Anterior cingulate cortex (tissue), 58 donors: ENCODE measurements at places on chromosomes 1 and 21.

DNA sequence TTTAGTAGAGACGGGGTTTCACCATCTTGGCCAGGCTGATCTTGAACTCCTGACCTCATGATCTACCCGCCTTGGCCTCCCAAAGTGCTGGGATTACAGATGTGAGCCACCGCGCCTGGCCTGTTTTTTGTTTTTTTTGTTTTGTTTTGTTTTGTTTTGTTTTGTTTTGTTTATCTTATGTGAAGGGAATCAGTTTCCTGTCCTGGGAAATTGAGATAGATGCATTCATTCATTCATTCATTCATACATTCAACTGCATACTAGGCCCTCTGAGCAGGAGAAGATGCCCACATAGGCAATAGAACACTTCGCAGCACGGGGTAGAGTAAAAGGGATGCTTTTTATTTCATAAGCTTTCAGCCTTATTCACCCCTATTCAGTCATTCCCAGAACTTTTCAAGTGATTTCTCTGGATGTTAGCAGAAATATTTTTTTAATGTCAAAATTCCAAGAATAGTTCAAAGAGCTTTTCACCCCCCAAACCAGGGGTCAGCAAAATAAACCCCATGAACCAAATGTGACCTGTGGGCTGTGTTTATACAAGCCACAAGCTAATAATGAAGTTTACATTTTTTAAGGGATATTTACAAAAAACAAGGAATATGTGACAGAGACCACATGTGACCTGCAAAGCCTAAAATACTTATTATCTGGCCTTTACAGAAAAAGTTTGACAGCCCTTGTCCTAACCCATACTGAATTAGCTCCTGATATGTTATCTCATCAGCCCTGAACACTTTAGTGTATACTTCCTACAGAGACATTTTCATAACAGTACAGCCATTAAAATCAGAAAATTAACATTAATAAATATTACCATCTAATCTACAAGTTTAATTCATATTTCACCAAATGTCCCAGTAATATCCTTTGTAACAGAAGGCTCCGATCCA is 127.1 kb downstream of the MAST2 start:
- DNase-seq: no peak

DNA sequence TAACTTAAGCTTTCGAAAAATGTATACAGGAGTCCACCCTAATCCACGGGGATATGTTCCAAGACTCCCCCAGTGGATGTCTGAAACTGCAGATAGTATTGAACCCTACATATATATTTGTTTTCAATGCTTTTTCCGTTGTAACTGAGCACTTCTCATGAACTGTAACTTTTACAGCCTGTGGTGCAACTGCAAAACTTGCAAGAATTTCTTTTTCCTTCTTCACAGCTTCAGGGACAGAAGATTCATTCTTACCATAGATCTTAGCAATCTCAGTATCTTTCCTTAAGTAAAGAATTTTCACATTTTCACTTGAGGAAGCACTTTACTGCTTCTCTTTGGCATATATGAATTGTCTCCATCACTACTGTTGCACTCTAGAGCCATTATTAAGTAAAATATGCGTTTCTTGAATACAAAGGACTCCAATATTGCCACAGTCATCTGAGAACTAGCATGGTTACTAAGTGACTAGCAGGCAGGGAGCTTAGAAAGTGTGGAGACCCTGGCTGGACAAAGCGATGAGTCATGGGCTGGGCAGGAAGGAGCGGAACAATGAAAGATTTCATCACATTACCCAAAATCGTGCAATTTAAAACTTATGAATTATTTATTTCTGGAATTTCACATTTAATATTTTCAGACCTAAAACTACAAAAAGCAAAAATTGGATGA is 14.1 kb downstream of the DPYD start:
- DNase-seq: no peak

- DNase-seq: no peak
Measured at GRCh38 chr1:145988773-145989172, 7.6 kb downstream of the TXNIP start.

DNA sequence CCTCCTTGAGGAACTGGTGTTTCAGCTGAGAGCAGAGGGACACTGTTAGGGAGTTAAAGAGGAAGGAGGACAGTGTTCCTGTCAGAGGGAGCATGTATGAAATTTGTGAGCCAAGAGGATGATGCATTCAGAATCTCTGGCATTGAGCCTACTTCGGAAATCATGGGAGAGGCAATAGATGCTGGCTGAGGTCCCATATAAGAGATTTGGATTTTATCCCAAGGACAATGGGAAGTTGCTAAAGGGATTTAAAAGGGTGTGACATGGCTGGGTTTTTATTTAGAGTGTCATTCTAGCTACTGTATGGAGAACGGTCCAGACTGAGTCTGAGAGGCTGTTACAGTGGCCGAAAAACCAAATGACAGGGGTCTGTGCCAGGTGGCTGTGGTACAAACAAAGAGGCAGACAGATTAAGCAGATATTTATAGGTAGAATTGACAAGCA is 403.2 kb upstream of the B3GALT2 start:
- no peak for DNase-seq

DNA sequence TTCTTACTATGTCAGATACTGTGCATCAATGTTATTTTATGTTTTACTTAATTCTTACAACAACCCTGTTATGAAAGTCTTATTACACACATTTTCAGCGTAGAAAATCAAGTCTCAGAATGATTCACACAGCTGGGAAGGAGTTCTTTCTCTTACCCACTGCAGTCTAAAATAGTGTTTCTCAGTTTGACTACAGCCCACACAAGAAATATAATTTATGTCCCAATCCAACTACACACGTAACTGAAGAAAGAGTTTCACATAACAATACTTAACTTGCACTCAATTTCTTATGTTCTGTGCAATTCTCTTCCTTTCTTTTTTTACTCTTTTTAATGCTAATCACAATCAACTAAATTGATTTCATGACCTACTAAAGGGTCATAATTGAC is 252.8 kb upstream of the ADGRL2 start:
- no peak for DNase-seq

DNA sequence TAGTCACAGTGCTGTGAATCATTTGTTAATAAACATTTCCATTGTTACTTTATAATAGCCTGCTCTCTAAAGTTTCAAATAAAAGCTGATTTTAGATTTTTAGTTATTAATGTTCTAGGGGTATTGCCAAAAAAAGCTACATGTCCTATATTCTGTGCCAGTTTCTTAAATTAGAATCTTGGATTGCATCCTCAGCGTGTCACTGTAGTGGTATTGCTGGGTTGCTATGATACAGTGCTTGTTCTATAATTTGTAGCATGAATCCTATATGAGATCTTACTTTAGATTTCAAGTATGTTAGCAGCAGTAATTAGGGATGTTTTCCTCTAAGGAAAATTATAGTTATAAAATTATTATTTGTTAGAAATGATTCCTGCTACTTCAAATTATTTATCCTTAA is 16.4 kb downstream of the PPP2R5A start:
- no peak for DNase-seq
